CD4-positive, alpha-beta T cell treated with Interferon alpha-2 for 1 hour (primary cell): ENCODE measurements at places on chromosomes 7 and 10.

DNA sequence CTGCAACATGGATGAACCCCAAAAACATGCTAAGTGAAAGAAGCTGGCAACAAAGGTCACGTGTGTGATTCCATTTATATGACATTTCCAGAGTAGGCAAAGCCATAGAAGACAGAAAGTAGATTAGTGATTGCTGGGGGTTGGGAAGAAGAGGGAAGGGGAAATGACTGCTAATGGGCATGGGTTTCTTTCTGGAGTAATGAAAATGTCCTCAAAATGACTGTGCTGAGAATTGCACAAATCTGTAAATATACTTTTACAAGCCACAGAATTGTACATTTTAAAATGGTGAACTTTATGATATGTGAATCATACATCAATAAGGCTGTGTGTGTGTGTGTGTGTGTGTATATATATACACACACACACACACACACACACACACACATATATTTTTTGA, 15.8 kb downstream of the MMS19 start:
- DNase-seq, result no peak

DNA sequence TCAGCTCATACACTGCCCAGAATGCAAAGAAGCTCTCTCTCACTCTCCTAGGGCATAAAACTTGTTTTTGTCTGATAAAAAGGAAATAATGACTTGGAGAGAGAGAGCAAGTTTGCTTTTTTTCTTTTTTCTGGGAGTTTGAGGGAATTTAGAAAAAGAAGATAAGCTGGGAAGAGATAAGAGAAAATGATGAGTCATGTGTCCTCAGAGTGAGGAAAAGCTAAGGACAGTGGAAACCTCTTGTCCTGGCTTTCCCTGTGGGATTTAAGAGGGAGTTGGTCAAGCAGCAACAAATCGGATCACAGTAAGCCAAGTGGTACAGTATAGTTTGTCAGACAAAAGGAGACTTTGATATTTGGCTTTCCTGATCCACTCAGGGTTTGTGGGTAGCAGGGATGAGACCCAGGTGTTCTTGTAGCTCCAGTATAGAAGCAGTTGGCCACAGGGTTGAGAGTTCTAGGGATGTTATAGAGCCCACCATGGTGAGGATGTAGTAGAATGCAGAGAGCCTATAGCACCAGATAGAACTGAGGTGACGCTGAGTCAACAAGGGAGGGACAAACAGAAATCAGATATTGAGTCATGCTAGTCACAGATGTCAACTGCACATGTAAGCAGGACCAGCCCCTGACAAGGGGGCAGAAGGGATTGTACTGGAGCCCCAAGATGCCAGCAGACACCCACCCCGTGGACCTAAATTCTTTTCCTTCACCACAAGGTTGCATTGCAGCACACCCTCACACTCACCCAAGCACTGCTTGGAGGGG, 219.3 kb upstream of the TAC1 start:
- no peak for DNase-seq

- no peak for DNase-seq
Measured at GRCh38 chr10:117165538-117166417, 27.7 kb upstream of the VAX1 start.

- no peak for DNase-seq
Measured at GRCh38 chr7:32774541-32774951, 117.0 kb downstream of the KBTBD2 start.

DNA sequence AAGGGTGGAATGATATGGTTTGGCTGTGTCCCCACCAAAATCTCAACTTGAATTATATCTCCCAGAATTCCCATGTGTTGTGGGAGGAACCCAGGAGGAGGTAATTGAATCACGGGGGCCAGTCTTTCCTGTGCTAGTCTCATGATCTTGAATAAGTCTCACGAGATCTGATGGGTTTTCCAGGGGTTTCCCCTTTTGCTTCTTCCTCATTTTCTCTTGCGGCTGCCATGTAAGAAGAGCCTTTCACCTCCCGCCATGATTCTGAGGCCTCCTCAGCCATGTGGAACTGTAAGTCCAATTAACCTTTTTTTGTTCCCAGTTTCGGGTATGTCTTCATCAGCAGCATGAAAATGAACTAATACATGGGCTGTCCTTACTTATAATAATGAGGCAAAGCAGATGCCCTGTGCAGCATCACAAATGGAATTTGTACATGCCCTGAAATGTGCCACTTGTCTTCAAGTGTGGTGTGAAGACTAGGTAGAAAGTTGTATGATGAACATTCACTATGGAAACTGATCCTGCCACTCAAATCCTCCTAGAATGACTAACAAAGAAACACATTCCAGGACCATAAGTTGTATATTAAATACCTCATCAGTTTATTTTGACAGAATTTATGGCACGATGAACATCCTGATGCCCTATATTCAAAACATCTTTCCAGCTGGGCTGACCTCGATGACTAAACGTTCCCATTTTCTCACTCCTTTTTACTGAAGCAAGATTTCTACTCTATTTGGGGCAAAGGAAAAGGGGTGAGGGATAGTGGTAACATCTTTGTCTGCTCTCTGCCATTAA, 122.8 kb upstream of the CTTNBP2 start:
- no peak for DNase-seq

DNA sequence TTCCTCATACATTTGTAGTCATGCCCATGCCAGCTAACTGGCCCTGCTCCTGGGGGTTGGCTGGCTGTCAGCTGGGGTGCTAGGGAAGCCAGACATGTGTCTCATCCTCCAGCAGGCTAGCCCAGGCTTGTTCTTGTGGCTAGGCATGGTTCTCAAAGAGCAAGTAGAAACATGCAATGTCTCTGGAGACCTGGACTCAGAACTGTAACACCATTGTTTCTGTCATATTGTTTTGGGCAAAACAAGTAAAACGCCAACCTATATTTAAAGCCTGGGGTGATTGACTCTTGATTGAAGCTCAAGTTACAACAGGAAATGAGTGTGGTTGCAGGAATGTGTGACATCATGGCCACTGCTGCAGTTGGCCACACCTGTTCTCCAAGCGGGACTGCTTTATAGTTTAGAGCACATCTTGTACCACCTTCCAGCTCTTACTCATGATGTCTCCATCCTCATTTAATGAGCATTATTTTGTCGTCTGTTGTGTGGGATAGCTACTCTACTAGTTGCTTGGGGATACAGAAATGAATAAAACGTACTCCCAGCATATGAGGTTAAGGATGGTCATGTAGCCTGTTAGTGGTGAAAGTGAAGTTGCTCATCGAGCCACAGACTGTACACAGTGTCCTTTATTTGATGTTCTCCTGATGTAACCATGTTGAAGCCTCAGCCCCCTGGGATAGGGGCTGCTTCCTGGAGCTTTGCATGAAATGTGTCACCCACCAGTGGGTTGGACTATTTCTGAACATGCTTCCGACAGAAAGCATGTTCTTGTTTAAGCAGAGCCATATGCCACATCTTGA, 168.4 kb downstream of the SORCS3 start:
- no peak for DNase-seq

DNA sequence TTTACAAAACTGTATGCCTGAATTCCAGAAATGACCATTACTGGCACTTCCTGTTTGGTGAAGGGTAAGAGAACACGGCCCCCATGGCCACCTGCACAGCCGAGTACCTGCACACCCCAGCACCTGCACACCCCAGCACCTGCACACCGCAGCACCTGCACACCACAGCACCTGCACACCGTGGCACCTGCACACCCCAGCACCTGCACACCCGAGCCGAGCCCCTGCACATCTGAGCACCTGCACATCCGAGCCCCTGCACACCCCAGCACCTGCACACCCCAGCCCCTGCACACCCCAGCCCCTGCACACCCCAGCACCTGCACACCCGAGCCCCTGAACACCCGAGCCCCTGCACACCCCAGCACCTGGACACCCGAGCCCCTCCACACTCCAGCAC, 243.5 kb downstream of the DNAJB6 start:
- no peak for DNase-seq

DNA sequence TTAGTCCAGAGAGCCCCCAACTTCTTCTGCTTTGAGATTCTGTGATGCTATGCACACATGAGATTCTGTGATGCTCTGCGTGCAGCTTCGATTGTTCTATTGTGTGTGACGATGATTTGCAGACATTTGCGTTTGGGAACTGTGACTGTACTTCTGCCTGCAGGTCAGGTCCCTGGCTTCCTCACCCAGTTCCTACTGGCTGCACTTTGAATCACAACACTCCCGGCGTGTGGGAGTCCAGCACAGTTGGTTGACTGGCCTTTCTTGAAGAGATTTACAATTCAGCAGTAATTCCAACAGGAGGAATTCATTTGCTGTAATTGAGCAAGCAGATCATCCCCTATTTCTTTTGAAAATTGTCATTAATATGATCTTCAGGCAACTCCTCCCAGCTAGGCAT, 252.2 kb upstream of the YAE1 start:
- no peak for DNase-seq

GRCh38 chr7:88429382-88429781, 122.7 kb upstream of the STEAP4 start:
- no peak for DNase-seq

GRCh38 chr10:35822316-35822715, 180.2 kb upstream of the FZD8 start:
- no peak for DNase-seq

- DNase-seq, result no peak
Measured at GRCh38 chr7:135102372-135102771, 45.5 kb upstream of the TMEM140 start.

DNA sequence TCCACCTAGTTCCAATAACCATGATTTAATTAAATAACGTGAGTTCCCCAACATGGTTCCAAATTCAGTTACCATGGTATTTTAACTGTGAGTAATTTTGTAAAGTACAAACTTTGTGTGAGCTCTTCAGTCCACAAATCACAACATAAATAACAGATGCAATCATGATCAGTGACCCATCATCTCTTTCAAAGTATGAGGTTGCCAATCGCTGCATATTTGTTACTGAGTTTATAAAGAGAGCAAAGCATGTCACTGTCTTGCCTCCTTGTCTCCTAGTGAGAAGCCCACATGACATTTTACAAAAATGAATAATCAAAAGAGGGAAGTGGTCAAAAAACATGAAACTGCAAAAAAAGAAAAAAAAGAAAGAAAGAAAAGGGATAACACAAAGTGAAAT, 69.1 kb upstream of the PDSS1 start:
- DNase-seq, result no peak

DNA sequence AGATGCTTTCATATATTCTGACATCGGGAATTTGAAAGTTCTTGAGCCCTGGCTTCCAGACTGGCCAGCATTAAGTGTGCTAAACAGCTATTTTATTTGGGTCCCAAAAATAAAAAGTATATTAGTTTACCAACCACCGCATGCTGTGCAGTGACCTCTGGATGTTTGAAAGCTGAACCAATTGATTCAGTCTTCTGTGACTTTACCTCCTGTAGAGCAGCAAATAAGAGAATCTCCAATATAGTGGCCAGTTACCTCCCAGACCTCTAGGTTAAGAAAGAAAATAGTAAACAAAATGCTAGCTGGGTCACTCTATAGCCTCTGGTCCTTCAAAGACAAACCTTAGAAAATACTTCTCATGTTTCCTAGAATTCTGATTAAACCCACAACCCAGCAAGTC, 424.6 kb upstream of the NFE2L3 start:
- no peak for DNase-seq

DNA sequence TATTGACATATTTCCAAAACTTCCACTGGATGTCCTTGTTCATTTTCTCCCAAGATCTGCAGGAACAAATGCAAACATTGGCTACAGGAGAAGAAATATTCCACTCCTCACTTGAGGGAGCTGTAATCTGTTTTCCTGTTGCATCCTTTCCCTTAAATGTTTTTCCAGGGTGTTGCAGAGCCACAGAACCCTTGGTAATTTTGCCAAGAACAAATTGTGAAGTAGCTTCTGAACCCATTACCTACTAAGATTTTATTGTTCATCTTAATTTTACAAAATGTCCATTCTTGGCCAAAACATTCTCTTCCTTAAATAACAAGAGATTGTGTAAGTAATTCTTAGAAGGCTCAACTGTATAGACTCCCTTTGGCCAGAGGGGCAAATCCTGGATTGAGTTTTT, 177.0 kb downstream of the GNAT3 start:
- DNase-seq, result no peak
